ENCODE measurements at places on chromosomes 2 and 18.

- DNase-seq: no peak
These were observed 31.0 kb upstream of the CATIP start for GRCh38 chr2:218325566-218326160.

GRCh38 chr2:143334837-143335236 is 205.6 kb downstream of the ARHGAP15 start:
- no peak for DNase-seq

DNA sequence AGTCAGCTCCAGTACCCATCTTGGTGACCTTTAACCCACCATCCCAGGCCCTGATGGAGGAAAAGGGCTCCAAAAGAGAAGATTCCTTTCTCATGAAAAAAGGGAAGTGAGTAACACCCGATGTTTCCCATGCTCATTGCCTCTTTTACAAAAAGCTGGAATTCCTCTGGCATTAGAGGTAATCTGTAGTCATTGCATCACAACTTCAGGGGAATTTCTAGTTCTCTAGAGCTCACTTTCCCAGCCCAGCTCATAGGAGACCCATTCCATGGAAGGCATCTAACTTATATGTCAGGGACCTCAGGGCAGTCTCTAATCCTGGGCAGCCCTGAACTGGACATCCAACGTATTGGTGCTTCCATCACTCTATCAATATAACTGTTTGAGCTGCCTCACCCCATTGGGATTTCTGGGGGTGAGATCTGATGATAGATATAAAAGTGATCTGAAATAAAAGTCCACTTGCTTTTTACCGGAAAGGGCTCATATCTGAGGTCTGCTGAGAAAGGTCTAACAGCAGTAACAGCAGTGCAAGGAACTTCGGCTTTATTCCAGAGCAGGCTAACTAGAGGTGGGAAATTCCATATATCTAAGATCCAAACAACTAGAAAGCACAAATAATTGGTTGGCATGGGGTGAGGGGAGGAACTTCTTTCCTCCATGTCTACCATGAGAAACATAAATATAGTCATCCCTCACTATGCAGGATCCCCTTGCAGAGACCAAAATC is 106.1 kb downstream of the ETAA1 start:
- no peak for DNase-seq

- DNase-seq: no peak
These were observed 84.2 kb upstream of the NCK2 start for GRCh38 chr2:105660489-105660888.

All from Panc1 (cell line).